Right renal pelvis (tissue), 4 donors: ENCODE measurements at places on chromosomes 2 and 18. TPM values are rescaled to one million over a fixed set of nuclear protein-coding genes. Genes with fewer than 3 reads are reported as not detected.

Gene PRSS56
- polyA plus RNA-seq = not detected

- no peak for DNase-seq
Observed at GRCh38 chr2:208441951-208442350, 35.4 kb downstream of the PTH2R start.

Gene DHRS9
- 0.08 TPM for polyA plus RNA-seq

GRCh38 chr2:108253106-108253505 lies 13.3 kb downstream of the SULT1C3 start:
- no peak for DNase-seq

Gene EPHA4
- polyA plus RNA-seq = 67.5 TPM
